A549 treated with CORT108297 at 1 μM for 4 hours (cell line): ENCODE measurements at places on chromosomes 3 and 15. TPM values are rescaled to one million over a fixed set of nuclear protein-coding genes. Genes with fewer than 3 reads are reported as not detected.

FAM81A gene
- total RNA-seq, result 12.1 to 14.6 TPM (median 12.8 TPM) in 5 replicates

CATSPER2 gene
- total RNA-seq, result 0.49 to 1.8 TPM (median 0.81 TPM) in 5 replicates

FEZF2 gene
- total RNA-seq, result not detected in 5 replicates

RAD51 gene
- 18.1 to 22.0 TPM (median 19.8 TPM) in 5 replicates for total RNA-seq
